ENCODE measurements at places on chromosomes 12 and 14. TPM values are rescaled to one million over a fixed set of nuclear protein-coding genes. Genes with fewer than 3 reads are reported as not detected.

The HVCN1 gene
- 1.3 TPM for total RNA-seq

The TMEM63C gene
- total RNA-seq: not detected

The KRT2 gene
- not detected for total RNA-seq

The INHBC gene
- total RNA-seq: 0.09 TPM

The HRK gene
- 0.09 TPM for total RNA-seq

The PTPRR gene
- total RNA-seq: 2.1 TPM

The C12orf54 gene
- not detected for total RNA-seq

The NRIP2 gene
- total RNA-seq: under 0.01 TPM

The CYP46A1 gene
- total RNA-seq: under 0.01 TPM

The RDH16 gene
- total RNA-seq: not detected

The RERG gene
- total RNA-seq: 1.6 TPM

Measured in pericardium fibroblast (primary cell).